NCI-H510A (cell line): ENCODE measurements at places on chromosomes 12 and 14.

GRCh38 chr14:69152181-69152901 is 578 bp downstream of the DCAF5 start:
- DNase-seq, result peak; percentile 54

DNA sequence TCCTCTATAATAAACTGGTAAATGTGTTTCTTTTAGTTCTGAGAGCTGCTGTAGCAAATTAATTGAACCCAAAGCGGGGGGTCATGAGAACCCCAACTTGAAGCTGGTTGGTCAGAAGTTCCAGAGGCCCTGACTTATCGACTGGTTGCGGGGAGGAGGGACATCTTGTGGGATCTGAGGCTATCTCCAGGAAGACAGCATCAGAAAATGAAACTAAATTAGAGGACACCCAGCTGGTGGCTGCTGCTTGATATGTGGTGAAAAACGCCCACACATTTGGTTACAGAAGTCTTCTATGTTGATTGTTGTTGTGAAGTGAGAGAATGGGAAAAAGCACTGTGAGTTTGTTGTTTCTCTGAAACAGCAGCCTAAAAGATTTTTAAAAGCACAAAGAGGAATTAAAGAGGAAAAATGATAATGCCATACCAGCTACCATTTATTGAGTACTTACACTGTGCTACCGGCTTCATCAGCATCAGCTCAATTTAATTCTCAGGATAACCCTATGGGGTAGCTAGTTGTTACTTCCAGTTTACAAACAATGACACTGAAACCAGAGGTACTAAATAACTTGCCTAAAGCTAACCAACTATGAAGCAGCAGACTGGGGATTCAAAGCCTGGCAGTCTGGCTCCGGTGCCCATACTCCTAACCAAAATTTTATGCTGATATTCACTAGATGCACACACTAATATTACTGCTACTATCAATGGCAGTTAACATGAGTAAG is 24.3 kb downstream of the DDX24 start:
- no peak for DNase-seq

DNA sequence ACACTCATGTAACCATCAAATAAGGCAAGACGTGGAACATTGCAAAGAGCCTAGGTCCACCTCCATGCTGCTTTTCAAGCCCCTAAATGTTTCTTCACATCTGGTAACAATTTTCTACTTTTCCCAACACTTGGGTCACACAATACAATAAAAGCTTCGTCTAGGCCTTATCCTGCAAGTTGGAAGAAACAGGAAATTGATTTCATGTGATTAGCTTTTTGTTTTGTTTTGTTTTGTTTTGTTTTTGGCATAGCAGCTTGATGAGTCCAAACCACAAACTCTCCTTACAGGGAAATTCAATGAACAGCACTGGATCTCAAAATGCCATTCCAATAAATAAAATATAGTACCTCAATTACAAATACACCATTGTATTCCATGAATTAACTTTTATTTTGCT is 19.3 kb downstream of the TAS2R50 start:
- no peak for DNase-seq

DNA sequence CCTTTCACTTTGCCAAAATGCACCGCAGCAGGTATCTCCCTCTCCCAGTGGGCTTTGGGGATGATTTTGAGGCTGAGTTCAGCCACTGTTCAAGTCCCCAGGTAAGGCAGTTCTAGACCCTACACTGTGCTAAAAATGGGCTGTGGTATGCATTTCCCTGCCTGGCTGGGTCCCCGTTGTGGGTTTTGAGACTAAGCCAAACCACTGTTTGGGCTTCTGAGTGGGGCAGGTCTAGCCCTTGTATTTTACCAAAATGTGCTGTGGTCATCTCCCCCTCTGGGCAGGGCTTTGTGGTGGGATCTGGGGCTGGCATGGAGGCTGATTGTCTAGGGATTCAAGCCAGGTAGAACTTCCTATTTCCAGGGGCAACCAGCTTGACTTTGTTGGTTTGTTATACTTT is 13.6 kb upstream of the OR4Q3 start:
- DNase-seq, result no peak

GRCh38 chr12:113537751-113538087 is 66.0 kb upstream of the LHX5 start:
- no peak for DNase-seq

DNA sequence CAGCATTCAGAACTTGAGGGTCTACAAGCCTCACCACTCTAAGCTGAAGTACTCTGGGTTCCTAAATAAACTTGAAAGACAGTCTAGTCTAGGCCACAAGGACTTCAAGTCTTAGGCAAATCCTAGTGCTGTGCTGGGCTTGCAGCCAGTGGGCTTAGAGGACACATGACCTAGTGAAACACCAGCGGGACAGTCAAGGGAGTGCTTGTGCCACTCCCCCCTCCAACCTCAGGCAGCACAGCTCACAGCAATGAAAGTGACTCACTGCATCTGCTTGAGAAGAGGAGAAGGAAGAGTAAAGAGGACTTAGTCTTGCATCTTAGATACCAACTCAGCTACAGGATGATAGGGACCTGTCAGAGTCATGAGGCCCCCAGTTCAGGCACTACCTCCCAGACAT is 438.1 kb downstream of the IPO8 start:
- DNase-seq, result no peak

DNA sequence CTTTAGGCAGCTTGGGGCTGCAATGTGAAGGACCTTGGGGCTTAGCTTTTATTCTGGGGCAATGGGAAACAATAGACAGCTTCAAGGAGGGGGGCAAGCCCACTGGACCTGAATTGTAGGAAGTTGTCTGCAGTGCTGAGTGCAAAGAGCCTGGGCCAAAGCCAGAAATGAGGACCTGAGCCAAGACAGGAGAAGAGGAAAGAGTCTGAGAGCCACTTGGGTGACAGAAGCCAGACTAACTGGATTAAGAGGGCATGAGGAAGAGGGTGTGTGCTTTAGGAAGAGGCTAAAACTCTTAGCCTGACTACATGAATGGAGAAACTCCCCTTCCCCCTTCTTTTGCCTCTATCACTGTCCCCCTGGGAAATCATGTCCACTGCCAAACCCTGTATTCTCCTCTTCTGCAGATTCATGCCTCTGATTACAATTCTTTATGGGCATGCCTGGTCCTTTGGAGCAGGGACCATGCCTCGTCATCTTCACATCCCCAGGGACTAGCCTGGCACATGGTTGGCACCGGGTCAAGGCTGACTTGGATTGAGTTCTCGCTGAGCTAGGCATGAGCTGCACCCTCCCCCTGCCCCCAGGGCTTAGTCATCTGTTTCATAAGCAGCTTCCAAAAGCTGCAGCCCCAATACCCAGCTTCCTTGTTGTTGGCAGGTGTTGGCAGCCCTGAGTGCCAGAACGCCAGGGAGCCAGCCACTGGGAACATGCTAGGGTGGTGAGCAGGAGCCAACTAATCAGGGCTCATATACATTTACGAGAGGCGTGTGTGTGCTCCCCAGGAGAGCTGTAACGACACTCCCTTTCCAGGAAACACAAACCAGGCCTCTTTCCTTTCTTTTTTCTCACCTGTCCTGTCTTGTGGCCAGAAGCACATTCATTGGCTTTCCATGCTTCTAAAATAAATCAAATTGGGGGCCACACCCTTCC is 27.7 kb upstream of the JDP2 start:
- DNase-seq, result peak; percentile 75

GRCh38 chr14:105913221-105913620 is 386.8 kb downstream of the TMEM121 start:
- DNase-seq, result no peak

DNA sequence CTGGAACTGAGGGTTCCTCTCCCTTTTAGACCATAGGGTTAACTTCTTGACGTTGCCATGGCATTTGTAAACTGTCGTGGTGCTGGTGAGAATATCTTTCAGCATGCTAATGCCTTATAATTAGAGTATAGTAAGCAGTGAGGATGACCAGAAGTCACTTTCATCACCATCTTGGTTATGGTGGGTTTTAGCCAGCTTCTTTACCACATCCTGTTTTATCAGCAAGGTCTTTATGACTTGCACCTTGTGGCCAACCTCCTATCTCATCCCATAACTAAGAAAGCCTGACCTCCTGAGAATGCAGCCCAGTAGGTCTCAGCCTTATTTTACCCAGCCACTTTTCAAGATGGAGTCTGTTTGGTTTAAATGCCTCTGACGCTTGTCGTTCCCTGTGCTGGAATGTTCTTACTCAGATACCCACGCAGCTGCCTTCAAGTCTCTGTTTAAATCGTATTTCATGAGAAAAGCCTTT is 44.2 kb downstream of the BBS10 start:
- DNase-seq, result no peak

GRCh38 chr14:33377596-33378390 is 439.1 kb downstream of the NPAS3 start:
- DNase-seq, result no peak

- DNase-seq, result no peak
These were observed 6.5 kb downstream of the DYNC1H1 start for GRCh38 chr14:101970830-101971400.

DNA sequence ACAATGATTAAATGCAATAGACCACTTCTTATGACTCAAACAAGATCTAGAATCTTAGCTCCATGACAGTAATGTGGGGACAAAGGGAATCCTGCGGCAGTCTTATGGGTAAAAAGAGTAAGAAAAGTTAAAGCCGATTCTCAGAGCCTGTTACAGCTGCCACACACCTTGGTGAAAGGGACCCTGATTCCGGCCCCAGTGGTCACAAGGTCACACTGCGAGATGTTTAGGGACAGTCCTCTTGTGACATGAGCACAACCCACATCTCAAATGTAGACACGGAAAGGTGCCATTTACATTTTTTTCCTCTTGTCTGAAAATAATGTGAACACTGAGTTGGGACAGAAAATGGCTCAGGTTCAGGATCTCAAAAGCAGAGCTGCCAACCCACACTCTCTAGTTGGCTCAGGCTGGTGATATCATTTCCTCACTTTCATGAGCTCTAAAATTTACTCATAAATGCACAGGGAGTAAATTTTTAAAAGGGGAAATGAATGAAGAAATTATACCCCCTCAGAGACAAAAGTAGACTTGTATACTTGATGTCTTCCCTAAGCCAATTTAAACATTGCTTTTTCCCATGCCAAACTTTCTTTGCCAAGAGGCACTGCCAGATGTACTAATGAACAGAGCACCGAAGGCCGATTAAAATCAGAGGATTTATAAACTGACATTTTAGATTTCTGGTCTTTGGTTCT is 113.1 kb upstream of the OVCH1 start:
- DNase-seq, result no peak

GRCh38 chr14:96901227-96901626 is 104.0 kb downstream of the VRK1 start:
- DNase-seq, result no peak

DNA sequence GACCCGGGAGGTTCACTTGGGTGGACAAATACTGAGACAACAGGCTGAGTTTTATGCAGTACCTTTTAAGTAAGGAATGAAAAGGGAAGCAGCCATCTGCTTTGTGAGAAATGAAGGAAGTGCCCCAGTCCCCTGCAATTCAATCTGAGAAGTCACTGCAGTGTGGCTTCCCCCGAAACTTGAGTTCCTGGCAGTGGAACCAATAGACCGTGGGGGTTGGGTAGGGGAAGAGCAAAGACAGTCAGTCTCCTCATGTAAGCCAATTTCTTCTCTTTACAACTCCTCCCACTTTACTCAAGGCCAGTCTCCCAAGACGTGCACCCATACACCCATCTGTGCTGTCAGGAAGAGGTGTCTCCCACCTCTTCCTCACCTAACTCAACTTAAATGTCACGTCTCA is 206.5 kb downstream of the BCAT1 start:
- no peak for DNase-seq

- peak; percentile 32 for DNase-seq
These were observed 583 bp downstream of the DNAH10 start for GRCh38 chr12:123762715-123763052.
